ENCODE measurements at places on chromosomes 13 and 19. TPM values are rescaled to one million over a fixed set of nuclear protein-coding genes. Genes with fewer than 3 reads are reported as not detected.

GRCh38 chr19:531753-532560 lies at the start of gene CDC34:
Gene CDC34, plus strand, starts transcription at chr19:531760. Its CDS starts 172 bp downstream, at chr19:531932.
- peak; percentile 37 for DNase-seq
- H3K36me3 ChIP-seq: no peaks in the 10 kb centered on the region
- peak within 1 kb of the TSS; percentile 84 for H3K27ac ChIP-seq
- peak within 1 kb of the TSS; percentile 78 for H3K4me3 ChIP-seq
- no peaks in the 10 kb centered on the region for H3K27me3 ChIP-seq

The SSBP4 gene
- total RNA-seq: 71.7 TPM

GRCh38 chr13:67080351-67080750 lies 149.8 kb downstream of the PCDH9 start:
- no peaks in the 10 kb centered on the region for H3K36me3 ChIP-seq
- H3K27ac ChIP-seq: no peak overlapping the region
- H3K27me3 ChIP-seq: no peaks in the 10 kb centered on the region
- H3K4me3 ChIP-seq: no peak overlapping the region

The KLK2 gene
- total RNA-seq: not detected

The KLK1 gene
- total RNA-seq: 2.4 TPM

The GRIN2D gene
- total RNA-seq: 0.14 TPM

The APC2 gene
- 0.14 TPM for total RNA-seq

DNA sequence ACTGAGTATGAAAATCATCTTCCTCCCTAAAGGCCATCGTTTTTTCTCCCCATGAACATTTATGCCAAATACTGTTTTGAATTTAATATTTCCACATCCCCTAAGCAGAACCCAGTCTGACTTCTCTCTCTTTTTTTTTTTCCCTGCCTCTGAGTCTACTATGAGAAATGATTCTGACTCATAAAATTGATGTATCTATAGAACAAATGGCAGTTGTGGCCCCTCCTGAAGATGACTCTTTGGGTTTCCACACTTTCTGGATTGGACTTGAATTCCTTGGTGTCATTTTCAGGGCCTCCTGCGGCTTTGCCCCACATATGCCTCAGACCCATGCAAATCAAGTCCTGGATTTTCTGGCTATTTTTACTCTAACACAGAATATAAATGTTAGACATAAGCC lies 22.7 kb upstream of the NAXD start:
- peaks cover 1% of the 10 kb centered on the region for H3K27me3 ChIP-seq
- no peaks in the 10 kb centered on the region for H3K4me1 ChIP-seq
- no peak overlapping the region for H3K4me3 ChIP-seq
- no peaks in the 10 kb centered on the region for H3K36me3 ChIP-seq
- no peak overlapping the region for H3K27ac ChIP-seq

DNA sequence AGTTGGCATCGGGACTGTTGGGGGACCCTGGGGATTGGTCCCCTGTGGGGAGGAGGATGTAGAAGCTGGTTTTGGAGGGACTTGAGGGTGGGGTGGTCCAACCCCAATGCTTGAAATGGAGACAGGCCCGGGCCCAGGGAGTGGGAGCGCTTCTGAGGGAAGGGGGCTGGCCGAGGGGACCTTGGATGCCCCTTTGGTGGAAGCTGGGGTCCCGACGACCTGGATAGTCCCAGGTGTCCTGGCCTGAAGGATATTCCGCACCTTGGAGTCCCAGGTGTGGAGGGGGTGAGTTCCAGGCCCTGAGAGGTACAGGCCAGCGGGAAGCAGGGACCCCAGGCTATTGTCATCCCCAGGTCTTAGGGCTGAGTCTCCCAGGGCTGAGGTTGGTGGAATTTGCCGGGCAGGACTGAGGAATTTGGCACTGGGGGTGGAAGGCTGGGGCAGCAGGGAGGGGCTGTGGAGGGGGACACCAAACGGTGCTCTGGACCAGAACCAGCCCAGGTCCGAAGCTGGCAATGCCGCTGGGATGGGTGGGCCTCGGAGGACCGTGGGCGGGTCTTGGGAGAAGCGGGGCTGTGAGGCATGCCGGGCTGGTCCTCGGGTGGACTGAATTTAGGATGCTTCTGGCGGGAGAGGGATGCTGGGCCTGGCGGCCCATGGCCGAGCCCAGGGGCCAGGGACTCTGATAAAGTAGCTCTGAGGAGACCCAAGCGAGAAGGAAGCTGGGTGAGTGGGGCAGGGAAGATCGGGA lies 1.8 kb downstream of the HDGFL2 start:
- DNase-seq: no peak
- H3K36me3 ChIP-seq: peaks cover 6% of the 10 kb centered on the region
- H3K27ac ChIP-seq: peak overlapping the region; percentile 47
- no peaks in the 10 kb centered on the region for H3K27me3 ChIP-seq

GRCh38 chr13:109400624-109401257 lies 385.6 kb downstream of the IRS2 start:
- H3K4me1 ChIP-seq: no peaks in the 10 kb centered on the region
- DNase-seq: no peak
- H3K27me3 ChIP-seq: peaks cover 10% of the 10 kb centered on the region

The FXYD7 gene
- 0.41 TPM for total RNA-seq

- H3K27me3 ChIP-seq: no peaks in the 10 kb centered on the region
- H3K36me3 ChIP-seq: no peaks in the 10 kb centered on the region
- no peak overlapping the region for H3K27ac ChIP-seq
- H3K4me3 ChIP-seq: no peak overlapping the region
Measured at GRCh38 chr13:79457948-79458347, 23.0 kb upstream of the NDFIP2 start.

The CGB5 gene
- not detected for total RNA-seq

DNA sequence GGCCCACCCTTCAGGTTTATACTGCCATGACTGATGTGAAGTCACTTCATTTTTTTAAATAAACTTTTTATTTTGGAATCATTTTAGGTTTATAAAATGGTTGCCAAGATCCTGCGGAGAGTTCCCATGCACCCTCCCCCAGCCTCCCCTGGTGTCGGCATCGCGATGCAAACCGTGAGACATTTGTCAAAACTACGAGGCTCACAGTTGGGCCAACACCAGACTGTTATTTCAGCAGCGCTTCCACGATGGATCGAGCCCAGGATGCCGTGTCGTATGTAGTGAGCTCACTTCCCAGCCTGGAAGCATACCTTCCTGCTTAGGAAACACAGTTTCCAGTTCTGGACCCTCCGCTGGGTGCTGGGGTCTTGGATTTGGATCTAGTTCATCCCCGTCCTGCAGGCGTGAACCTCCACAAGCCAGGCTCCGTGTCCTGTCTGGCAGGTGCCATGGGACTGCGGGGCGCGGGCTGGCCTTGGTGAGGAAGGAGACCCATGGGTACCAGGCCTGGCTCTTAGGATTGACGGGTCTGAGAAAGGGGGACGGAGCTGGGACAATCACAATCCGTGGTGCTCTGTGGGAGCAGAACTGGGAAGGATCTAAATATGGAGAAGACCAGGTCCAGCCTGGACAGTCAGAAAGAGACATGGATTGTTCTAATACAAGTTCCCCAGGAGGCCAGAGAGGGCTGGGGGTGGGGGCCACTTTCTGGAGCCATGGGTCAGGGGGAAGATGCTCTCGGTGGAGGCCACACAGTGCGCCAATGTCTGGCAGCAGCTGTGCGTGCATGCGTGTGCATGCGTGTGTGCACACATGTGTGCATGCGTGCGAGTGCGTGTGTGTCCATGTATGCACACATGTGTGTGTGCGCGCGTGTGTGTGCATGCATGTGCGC lies 2.4 kb upstream of the SBK2 start:
- H3K27me3 ChIP-seq: peaks cover 3% of the 10 kb centered on the region
- no peak overlapping the region for H3K4me3 ChIP-seq
- DNase-seq: no peak
- H3K4me1 ChIP-seq: no peaks in the 10 kb centered on the region

- peak; percentile 69 for DNase-seq
- peaks cover 44% of the 10 kb centered on the region for H3K4me1 ChIP-seq
Measured at GRCh38 chr13:40389081-40389641, 277.3 kb downstream of the FOXO1 start.

The ARRDC5 gene
- not detected for total RNA-seq

The VSIG10L gene
- total RNA-seq: 4.5 TPM

The GIPR gene
- total RNA-seq: 5.9 TPM

- peaks cover 28% of the 10 kb centered on the region for H3K4me1 ChIP-seq
- peak overlapping the region; percentile 95 for H3K27ac ChIP-seq
- peak overlapping the region; percentile 93 for H3K4me3 ChIP-seq
- peaks cover 64% of the 10 kb centered on the region for H3K36me3 ChIP-seq
- peaks cover 7% of the 10 kb centered on the region for H3K27me3 ChIP-seq
Measured at GRCh38 chr19:57190301-57190700, 999 bp upstream of the ZNF264 start.
